ENCODE measurements at places on chromosomes 12 and 14.

- no peak for DNase-seq
These were observed 44.8 kb upstream of the PTHLH start for GRCh38 chr12:28017126-28017872.

DNA sequence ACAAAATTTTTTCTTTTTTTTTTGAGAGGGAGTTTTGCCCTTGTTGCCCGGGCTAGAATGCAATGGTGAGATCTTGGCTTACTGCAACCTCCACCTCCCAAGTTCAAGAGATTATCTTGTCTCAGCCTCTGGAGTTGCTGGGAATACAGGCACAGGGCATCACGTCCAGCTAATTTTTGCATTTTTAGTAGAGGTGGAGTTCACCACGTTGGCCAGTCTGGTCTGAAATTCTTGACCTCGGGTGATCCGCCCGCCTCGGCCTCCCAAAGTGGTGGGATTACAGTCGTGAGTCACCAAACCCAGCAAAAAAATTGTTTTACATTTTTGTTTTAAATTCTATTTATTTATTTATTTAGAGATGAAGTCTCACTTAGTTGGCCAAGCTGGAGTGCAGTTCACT lies 4.7 kb upstream of the SLC2A14 start:
- no peak for DNase-seq

- DNase-seq, result no peak
These were observed 13.9 kb downstream of the EVL start for GRCh38 chr14:100078997-100079725.

DNA sequence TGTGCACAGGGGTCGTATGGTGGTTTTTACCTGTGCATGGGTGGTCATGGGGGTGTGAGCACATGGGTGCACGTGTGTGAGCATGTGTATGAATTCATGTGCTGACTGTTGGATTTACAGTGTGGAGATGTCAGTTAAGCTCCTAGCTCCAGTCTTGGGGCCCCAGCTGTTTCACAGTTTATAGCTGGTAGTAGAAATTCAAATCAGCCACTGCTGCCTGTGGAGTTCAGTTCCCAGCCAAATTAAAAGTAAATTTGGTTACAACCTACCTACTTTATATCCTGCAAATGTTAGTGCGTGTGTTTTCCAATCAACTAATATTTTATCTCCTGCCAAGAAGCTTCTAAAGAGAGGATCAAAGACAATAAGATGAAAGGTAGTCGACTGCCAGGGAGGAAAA lies 56.0 kb upstream of the HSPB8 start:
- DNase-seq, result no peak

- no peak for DNase-seq
These were observed 12.5 kb downstream of the ISM2 start for GRCh38 chr14:77485901-77486678.

- no peak for DNase-seq
These were observed 209.0 kb upstream of the PLEKHG7 start for GRCh38 chr12:92493816-92494215.
